ENCODE measurements at places on chromosomes 5 and 9.
A peak's percentile ranks its signal among the peaks of the same experiment; 100 is the strongest.

GRCh38 chr9:16442622-16443021, 427.8 kb downstream of the BNC2 start:
- no peak for DNase-seq

GRCh38 chr5:163306421-163306820, 131.0 kb upstream of the CCNG1 start:
- DNase-seq, result no peak

- no peak for DNase-seq
Measured at GRCh38 chr9:122845116-122845515, 16.7 kb upstream of the PDCL start.

DNA sequence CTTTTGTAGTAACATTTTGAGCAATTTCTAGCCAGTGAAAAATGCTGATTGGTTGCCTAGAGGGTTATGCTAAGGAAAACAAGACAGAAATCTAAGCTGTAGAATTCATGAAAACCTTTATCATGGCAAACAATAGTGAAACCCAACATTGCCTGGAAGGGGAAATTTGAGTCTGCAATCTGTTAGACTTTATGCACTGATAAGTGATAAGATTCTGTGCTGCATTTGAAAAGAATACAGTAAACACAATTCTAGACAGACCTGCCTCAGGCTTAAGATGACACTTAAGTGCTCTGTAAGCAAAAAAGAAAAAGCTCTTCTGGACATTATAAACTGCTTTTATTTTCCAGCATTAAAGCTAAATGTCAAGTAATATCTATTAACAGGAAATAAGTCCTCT, 519.3 kb downstream of the ISL1 start:
- DNase-seq, result no peak

DNA sequence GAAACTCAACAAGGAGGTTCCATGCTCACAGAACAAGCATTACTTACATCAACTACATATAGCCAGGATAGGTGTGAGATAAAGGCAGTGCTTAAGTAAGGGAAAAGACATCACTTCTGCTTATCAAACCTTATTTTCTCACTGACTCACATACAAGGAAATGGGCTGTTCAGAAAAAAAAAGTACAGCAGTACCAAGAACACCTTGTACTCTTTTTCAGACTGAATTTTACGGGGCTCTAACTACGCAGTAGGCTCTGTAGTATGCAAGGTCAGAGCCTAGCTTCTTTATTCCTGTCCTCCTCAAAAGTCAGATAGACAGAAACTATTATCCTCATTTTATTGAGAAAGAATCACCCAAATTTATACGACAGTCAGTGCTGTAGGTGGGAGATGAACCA, 5.8 kb downstream of the PSMB7 start:
- DNase-seq, result no peak

- DNase-seq, result no peak
Measured at GRCh38 chr9:278651-279050, 64.0 kb downstream of the DOCK8 start.

DNA sequence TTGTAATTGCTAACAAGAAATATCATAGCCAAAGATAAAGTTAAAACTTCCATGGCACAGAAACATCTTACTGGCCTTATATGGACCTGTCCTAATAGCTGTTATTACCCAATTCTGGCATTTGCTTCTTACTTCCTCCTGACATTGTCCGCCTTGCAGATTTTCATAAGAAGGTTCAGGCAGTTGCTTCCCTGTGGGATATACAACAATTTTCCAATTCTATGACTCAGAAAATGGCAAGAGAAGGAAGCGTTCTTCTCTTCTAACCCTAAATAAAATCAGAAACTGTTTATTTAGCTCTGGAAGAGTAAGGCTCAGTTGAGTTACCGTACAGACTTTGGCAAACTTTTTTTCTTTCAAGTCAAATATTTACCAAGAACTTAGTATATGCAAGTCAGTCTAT, 1.7 kb downstream of the PRKAA1 start:
- no peak for DNase-seq

GRCh38 chr9:7879551-7880245, 80.1 kb upstream of the DMAC1 start:
- DNase-seq, result no peak

- DNase-seq, result peak; percentile 62
Measured at GRCh38 chr5:139633295-139634027, 14.7 kb upstream of the CXXC5 start.

- DNase-seq, result no peak
Measured at GRCh38 chr9:92780206-92780605, 15.6 kb upstream of the BICD2 start.

- peak; percentile 73 for DNase-seq
Measured at GRCh38 chr5:161546470-161547301, at the start of gene GABRB2. Gene GABRB2, minus strand, starts transcription at chr5:161546725. Its CDS starts 82 bp downstream, at chr5:161546643.

DNA sequence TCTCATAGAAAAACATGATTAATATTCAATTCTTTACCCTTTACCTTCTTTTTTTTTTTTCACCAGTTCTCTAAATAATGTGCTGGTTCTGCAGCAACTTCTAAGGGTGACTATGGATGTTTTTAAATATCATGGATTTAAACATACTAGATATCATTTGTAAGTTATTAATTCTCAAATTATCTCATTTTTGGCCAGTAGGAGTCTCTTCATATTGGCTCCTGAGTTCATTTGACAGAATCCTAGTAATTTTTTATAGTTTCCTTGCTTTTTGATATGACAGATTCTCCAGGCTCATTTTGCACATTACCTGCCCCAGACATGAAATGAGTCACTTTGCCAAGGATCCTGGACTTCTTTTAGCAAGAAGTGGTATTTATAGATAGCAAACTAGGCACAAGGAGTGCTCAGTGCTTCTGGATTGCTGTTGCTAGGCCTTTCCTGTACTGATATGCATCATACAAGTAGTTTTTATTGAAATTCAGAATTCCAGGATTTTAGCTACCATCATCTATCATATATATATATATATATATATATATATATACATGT, 201.3 kb upstream of the IL12B start:
- no peak for DNase-seq

- DNase-seq, result no peak
Measured at GRCh38 chr5:52497133-52497693, 290.5 kb upstream of the ITGA1 start.

DNA sequence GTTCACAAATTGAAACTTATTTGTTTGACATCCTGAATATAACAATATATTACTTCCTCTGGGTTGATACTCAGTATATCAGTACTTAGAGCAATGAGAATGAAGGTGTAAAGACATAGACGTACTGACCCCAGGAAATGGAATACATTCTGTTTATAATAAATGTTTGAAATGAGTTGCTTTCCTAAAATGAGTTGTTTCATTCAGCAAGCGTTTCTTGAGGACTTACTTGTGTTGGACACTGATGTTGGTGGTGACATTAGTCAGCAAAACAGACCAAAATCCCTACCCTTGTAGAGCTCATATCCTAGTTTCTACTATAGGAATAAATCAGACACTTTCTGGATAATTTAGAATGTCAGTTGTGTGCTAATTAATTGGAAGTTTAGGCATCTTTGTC, 184.3 kb downstream of the ZDHHC21 start:
- DNase-seq, result no peak

- DNase-seq, result no peak
Measured at GRCh38 chr5:2899311-2899710, 147.8 kb upstream of the IRX2 start.

GRCh38 chr9:1013021-1013420, 36.6 kb downstream of the DMRT3 start:
- DNase-seq, result no peak

GRCh38 chr9:1469996-1470395, 419.8 kb downstream of the DMRT2 start:
- no peak for DNase-seq

DNA sequence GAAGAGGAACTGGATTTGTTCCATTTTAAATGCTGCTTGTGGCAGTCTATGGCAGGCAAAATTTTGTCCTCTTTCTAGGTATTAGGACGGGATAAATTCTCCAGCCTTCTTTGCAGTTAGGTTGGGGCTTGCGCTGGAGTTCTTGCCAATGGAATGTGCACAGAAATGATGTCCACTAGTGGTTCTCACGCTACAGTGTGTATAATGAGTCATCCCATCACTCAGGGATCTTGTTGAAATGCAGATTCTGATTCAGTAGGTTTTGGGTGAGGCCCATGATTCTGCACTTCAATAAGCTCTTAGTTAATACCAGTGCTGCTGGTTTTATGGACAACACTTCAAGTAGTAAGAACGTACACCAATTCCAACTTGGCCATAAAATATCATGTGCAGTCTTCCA, 317.6 kb upstream of the KLF4 start:
- DNase-seq, result no peak

- no peak for DNase-seq
Measured at GRCh38 chr5:62547945-62548630, 30.5 kb upstream of the LRRC70 start.

GRCh38 chr9:69574057-69574456, 98.1 kb downstream of the APBA1 start:
- no peak for DNase-seq

DNA sequence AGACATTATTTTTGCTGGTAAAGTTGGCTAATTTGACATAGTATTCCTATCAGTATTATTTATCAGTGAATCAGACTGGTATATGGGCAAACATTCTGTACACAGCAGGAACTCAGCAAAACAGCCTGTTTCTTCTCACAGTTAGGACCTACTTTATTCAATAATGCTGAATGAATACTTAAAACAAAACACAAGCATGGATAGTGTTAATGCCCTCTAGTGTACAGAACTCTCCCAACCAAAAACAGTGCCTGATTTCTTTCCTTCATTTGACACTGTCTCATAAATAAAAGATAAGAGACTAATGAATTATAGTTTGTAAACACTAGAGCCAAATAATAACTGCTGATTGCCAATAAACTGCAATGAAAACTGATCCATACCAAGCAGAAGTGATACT, 1113.3 kb downstream of the PTPRD start:
- DNase-seq, result no peak

GRCh38 chr9:119003201-119003611, 366.0 kb downstream of the BRINP1 start:
- no peak for DNase-seq

DNA sequence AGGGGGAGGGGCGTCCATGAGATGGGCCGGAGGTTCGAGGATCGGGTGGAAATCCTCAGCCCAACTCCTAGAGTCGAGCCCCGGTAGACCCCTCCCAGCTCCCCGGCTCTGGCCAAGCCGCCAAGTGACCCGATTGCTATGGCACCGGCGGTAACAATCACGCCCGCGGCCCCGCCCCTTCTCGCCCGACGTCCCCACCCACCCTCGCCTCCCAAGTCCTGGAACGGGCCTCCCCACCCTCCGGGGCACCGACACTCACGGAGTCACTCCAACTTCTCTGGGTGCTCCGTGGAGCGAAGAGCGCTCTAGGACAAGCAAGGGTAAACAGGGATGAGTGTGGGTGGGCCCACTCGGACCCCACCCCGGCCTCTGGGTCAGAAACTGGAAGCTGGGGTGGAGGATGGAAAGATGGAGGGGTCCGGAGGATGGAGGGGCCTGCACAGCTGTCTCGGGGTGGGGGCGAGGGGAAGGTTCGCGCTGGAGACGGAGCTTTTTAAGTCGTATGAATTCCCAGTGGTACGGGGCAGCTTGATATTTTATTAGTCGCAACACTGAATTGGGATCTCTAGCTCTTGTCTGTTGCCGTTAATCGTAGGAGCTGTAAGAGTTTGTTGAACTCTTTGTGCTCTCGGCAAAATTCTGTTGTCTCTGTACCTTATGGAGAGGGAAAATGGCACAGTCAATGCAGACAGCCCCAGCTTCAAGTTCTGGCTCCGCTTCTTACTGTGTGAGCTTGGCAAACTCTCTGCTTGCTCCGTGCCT, at the start of gene SPACA9:
Gene SPACA9, plus strand, starts transcription at position 204 of the 762 bp plus-strand sequence. CDS start 5,050 bp downstream, outside the sequence.
- DNase-seq, result peak; percentile 71

GRCh38 chr5:158716668-158717067, 383.0 kb downstream of the EBF1 start:
- no peak for DNase-seq

- DNase-seq, result no peak
Measured at GRCh38 chr5:4651806-4652565, 488.1 kb upstream of the ADAMTS16 start.

DNA sequence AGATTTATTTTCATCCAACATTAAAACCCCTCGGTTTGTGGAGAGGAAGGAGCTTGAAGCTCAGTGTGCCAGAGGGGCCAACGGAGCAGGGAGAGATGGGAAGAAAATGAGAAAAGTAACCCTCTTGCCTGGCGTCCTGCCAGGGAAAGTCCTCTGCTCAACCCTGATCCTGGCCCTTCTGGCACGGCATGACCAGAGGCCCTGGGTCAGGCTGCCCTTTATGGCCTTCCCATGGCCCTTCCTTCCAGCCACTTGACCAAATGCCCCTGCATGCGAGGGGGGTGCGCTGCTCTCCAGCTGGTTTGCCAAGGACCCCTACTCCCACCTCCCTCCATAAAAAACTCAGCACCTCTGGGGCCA, 43.8 kb downstream of the SPRY4 start:
- DNase-seq, result no peak

GRCh38 chr5:147949711-147950573, 43.6 kb upstream of the C5orf46 start:
- no peak for DNase-seq

- DNase-seq, result no peak
Measured at GRCh38 chr5:10975945-10976344, 214.9 kb upstream of the DAP start.

- DNase-seq, result no peak
Measured at GRCh38 chr9:90121762-90122161, 517.0 kb downstream of the GADD45G start.

DNA sequence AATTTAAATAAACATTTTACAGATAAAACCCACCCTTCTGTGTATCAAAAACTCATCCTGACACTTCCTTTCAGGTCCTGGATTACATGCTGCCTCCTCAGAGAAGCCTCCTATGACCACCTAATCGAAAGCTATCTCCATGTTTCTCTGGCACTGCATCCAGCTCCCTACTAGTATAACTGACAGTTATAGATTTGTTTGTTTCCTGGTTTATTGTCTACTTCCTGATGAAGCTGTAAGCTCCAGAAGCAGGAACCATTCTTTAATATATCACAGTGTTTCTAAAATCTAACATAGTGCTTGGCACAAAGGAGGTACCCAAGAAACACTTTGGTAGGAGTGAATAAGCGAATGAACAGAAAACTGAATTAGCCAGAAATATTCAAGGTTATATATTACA, 270.4 kb downstream of the EFNA5 start:
- no peak for DNase-seq

- DNase-seq, result no peak
Measured at GRCh38 chr5:143114481-143114880, 289.0 kb downstream of the NR3C1 start.

DNA sequence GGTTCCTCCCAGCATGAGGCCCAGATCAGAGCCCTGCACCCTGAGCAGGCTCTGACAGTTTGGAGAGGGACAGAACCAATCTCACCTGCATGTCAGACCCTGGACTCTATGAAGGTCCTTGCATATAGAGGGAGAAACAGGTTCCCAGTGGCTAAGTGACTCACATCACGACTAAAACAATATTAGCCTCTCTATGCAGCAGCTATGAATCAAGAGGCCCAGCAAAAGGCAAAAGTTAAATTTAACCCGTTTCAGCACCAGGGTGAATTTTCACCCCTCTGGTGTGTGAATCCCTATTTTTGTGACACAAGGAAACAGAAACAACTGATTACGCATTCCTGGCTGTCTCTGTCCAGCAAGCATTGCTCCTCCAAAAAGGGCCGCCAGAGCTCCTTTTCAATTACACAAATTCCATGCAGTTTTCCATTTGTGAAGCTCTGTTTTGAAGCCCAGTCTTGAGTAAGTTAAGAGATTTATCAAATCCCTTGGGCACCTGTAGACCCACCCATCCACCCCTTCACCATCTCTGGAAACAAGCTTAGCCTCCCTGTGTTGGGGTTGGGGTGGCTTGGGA, 136.6 kb downstream of the GABBR2 start:
- no peak for DNase-seq

GRCh38 chr5:139651043-139651834, 3.1 kb downstream of the CXXC5 start:
- peak; percentile 47 for DNase-seq

- no peak for DNase-seq
Measured at GRCh38 chr5:24407466-24407865, 237.3 kb downstream of the CDH10 start.
